H9 (cell line): ENCODE measurements at places on chromosomes 5 and 9. TPM values are rescaled to one million over a fixed set of nuclear protein-coding genes. Genes with fewer than 3 reads are reported as not detected.

DNA sequence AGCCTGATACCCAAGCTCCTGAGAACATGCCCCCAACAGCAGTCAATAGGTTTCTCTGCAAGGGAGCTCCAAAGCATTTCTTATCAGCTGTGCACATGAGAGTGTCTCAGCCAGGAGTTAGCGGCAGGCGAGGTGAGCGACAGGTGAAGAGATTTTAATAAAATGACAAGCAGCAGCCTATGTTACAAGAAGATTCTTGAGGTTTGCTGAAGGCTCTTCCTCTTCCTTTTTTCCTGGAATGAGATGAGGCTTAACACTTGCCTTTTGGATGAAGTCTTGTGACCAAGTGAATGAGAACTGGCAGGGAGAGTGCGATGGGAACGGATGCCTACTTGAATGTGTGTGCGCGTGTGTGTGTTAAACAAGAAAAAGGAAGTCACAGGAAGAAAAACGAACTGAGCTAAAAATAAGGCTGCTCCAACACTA lies 76.1 kb downstream of the SHB start:
- H3K36me3 ChIP-seq = no peaks in the 10 kb centered on the region
- H3K4me3 ChIP-seq = no peak overlapping the region
- no peaks in the 10 kb centered on the region for H3K4me1 ChIP-seq
- no peak overlapping the region for H3K27ac ChIP-seq
- no peaks in the 10 kb centered on the region for H3K27me3 ChIP-seq

GRCh38 chr9:89953824-89954615 lies 349.2 kb downstream of the GADD45G start:
- no peak overlapping the region for H3K4me3 ChIP-seq
- H3K36me3 ChIP-seq = no peaks in the 10 kb centered on the region
- no peak for DNase-seq

GRCh38 chr5:109997161-109997560 lies 307.4 kb downstream of the MAN2A1 start:
- no peaks in the 10 kb centered on the region; the same call in 2 of the 3 replicates for H3K36me3 ChIP-seq
- H3K27me3 ChIP-seq = no peaks in the 10 kb centered on the region
- no peak overlapping the region for H3K4me3 ChIP-seq
- no peak overlapping the region for H3K27ac ChIP-seq
- no peak for DNase-seq

GRCh38 chr5:71013575-71013974 lies 11.6 kb downstream of the NAIP start:
- H3K4me1 ChIP-seq = no peaks in the 10 kb centered on the region; the same call in 1 of the 2 replicates
- no peak overlapping the region for H3K27ac ChIP-seq
- DNase-seq = peak; percentile 50
- H3K36me3 ChIP-seq = no peaks in the 10 kb centered on the region
- no peak overlapping the region for H3K4me3 ChIP-seq

DNA sequence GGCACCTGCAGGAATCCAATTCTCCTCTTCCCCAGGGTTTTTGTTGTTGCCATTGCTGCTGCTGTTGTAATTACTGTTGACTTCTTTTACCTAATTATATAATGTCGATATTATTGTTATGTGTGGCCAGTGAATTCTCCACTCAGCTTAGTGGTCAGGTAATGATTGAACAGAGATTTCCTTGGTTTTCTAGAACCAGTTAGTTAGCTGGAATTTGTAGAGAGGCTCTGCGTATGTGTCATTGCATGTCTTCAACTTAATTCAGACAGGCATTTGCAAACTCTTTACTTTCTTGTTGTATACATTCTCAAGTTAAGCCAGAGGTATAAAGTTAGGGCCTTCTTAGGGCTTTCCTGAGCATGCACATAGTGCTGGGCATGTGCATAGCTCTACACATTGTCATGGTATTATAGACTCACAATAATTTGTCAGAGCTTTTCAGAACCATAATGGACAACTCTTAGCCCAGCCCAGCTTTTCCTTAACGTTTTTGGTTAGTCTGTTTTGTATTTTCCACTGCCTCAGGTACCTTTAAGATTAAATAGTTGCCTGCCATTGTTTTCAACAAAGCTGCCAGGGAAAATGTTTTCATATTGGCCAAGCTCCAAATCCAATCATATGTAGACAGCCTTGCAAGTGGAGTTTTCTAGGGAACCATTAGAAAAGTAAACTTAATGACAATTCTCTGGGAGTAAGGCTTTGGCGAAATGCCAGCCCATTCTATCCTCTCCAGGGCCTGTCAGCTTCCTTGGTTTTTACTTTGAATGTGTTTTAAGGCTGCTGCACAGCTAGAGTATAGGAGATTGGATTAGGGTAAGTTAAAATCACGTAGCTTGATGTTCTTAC lies 68.1 kb downstream of the UBE2R2 start:
- H3K36me3 ChIP-seq = peaks cover 19% of the 10 kb centered on the region
- H3K27ac ChIP-seq = no peak overlapping the region
- no peak for DNase-seq
- no peak overlapping the region for H3K4me3 ChIP-seq
- H3K4me1 ChIP-seq = no peaks in the 10 kb centered on the region; the same call in 1 of the 2 replicates

DNA sequence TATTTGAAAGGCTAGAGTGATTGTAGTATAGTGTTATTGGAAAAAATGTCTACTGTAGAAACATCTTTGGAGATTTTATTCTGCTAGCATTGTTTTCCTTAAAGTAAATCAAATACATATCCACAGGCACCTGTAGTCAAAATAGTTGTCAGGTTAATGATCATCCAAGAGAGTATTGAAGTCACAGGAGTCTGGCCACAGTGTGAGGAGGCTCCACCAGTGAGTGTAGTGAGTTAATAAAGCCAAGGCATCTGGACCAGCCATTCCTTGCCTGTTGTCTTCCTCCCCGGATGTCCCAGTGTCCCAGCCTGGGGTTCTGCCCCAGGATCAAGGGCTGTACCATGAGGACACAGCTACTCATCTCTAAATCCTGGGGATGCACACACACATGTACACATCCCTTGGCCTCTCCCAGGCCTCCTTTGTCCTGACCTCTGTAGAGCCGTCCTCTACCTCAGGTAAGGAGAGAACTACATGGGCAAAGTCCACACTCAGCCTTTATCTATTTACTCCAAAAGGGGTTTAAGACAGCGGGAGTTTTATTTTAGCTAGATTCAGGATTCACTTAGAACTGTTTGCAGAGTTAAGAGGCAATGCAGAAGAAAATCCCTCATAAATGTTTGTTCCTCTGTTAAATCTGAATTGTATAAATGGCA lies 3.7 kb downstream of the PIK3R1 start:
- H3K4me3 ChIP-seq = no peak overlapping the region
- H3K27ac ChIP-seq = no peak overlapping the region
- H3K36me3 ChIP-seq = no peaks in the 10 kb centered on the region
- peaks cover 16% of the 10 kb centered on the region for H3K27me3 ChIP-seq
- DNase-seq = no peak

GRCh38 chr5:167982-168660 lies 23.2 kb upstream of the LRRC14B start:
- H3K27me3 ChIP-seq = no peaks in the 10 kb centered on the region
- peak; percentile 12 for DNase-seq
- H3K4me3 ChIP-seq = no peak overlapping the region

- H3K4me3 ChIP-seq = no peak overlapping the region
- H3K36me3 ChIP-seq = no peaks in the 10 kb centered on the region
- no peak overlapping the region for H3K27ac ChIP-seq
- H3K27me3 ChIP-seq = no peaks in the 10 kb centered on the region
Observed at GRCh38 chr9:83406921-83407320, 131.3 kb downstream of the FRMD3 start.

DNA sequence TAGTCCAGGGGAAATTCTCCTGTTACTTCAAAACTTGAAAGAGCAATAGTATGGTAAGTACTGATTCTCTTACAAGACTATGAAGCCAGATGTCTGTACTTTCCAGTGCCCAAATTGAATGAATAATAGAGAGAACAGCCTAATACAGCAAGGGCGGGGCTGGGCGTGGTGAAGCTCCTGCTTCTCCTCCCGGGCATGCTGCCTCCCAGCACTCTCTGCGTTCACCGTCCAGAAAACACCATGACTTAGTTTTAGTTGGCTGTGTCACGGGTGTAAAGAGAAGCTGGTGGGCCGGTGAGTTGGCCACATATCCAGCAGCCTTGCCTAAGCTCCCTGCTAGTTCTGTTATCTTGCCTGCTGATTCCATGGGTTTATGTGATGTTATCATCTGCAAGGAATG lies 40.7 kb upstream of the ADAMTS2 start:
- H3K27ac ChIP-seq = no peak overlapping the region
- H3K27me3 ChIP-seq = no peaks in the 10 kb centered on the region
- no peak overlapping the region for H3K4me3 ChIP-seq
- DNase-seq = peak; percentile 15
- no peaks in the 10 kb centered on the region for H3K4me1 ChIP-seq

DNA sequence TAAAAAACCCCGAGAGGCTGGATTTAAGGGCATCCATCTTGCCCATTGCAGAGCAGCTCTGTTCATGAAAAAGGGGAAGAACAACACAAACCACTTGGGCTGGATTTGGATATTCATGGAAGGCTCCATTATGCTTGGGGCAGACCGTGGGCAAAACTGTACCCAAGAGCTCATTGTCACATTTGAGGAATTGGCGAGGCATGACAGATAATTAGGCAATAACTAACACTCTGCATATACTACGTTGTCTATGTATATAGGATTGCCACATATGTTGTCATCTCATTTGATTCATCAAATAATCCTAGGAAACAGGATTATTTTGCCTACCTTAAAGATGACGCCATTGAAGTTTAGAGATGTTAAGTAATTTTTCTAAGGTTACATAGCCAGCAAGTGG lies 255.4 kb downstream of the SMARCA2 start:
- no peak overlapping the region for H3K4me3 ChIP-seq
- H3K36me3 ChIP-seq = no peaks in the 10 kb centered on the region; the same call in none of the 2 replicates
- no peak overlapping the region for H3K27ac ChIP-seq
- DNase-seq = no peak
- no peaks in the 10 kb centered on the region for H3K27me3 ChIP-seq

- no peaks in the 10 kb centered on the region for H3K4me1 ChIP-seq
- DNase-seq = no peak
- H3K36me3 ChIP-seq = no peaks in the 10 kb centered on the region
- no peak overlapping the region for H3K4me3 ChIP-seq
Observed at GRCh38 chr9:120937127-120937526, 10.5 kb upstream of the TRAF1 start.

DNA sequence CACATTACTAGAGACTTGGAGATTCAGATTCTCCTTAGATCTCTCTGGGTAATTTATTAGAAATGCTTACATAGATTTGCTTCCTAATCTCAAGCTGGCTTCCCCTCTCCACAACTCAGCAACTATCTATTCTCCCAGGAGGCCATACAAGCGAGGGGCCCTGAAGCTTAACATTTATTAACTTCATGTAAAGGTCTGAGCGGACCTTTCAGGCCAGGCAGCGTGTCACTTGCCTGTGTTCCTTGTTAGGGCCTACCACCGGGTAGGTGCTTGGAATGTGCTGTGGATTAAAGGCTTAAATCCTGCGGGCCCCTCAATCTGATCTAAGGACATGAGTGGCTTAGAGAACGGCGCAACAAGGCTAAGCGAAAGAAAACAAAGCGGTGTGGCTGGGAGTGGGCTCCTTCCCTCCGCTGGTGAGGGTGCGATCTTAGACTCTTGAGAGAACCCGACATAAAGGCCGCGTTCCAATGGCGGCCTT lies 712 bp upstream of the HSPA4 start:
- DNase-seq = no peak
- peaks cover 2% of the 10 kb centered on the region; the same call in 1 of the 2 replicates for H3K4me1 ChIP-seq
- peak overlapping the region; percentile 92 for H3K4me3 ChIP-seq
- no peaks in the 10 kb centered on the region for H3K27me3 ChIP-seq

GRCh38 chr9:103981912-103982311 lies 112.2 kb upstream of the SMC2 start:
- H3K27me3 ChIP-seq = no peaks in the 10 kb centered on the region
- no peak overlapping the region for H3K27ac ChIP-seq
- H3K4me3 ChIP-seq = no peak overlapping the region
- no peaks in the 10 kb centered on the region for H3K36me3 ChIP-seq
- DNase-seq = no peak
- no peaks in the 10 kb centered on the region for H3K4me1 ChIP-seq

DNA sequence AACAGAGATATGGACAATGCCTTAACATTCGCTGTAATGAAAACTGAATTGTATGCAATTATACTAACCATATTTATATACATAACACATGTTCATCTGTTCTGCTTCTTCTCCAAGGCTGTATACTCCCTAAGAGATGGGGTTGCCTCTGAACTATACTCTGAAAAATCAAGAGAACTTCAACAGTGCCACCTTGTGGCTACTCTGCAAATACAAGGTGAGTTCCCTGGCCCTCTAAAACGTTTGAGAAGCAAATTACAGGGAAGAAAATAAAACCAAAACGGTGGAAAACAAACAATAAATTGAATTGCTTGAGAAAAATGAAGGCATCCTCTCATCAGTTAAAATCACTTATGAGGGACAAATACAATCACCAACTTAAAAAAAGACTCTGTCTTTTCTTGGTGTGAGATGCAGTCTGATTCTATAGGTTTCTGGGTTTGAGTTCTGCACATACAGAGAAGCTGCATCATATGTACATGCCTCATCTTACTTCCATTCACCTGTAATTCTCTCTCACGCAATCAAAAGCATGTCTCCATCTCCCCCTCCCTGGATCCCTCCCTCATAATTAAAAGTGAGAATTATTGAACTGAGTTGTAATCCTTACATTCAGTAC lies 98.6 kb downstream of the FBXW11 start:
- no peak overlapping the region for H3K4me3 ChIP-seq
- DNase-seq = peak; percentile 35
- H3K4me1 ChIP-seq = no peaks in the 10 kb centered on the region; the same call in 1 of the 2 replicates
- peaks cover 13% of the 10 kb centered on the region for H3K36me3 ChIP-seq
- H3K27me3 ChIP-seq = no peaks in the 10 kb centered on the region
- H3K27ac ChIP-seq = no peak overlapping the region

GRCh38 chr5:88734983-88735382 lies 148.0 kb downstream of the MEF2C start:
- H3K4me3 ChIP-seq = no peak overlapping the region
- DNase-seq = no peak
- H3K4me1 ChIP-seq = no peaks in the 10 kb centered on the region; the same call in 1 of the 2 replicates
- no peak overlapping the region for H3K27ac ChIP-seq

DNA sequence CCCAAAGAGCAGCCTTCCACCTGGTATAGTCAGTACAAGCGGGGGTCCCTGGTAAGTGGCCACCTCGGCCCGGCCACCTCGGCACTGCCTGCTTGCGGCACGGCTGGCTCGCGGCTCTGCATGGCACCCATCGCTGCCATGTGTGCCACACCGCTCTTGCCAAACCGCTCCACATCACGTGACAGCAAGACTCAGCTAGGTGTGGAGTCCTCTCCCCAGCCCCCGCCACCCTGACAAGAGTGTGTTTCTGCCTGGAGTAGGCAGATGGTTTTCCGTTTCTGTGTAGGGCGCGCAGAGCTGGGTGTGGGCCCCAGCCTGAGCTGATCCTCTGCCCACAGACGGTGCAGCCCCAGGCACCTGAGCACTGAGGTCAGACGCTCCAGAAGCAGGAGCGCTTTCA lies 50.5 kb upstream of the FCN2 start:
- H3K4me1 ChIP-seq = no peaks in the 10 kb centered on the region
- H3K27ac ChIP-seq = no peak overlapping the region
- H3K4me3 ChIP-seq = no peak overlapping the region
- H3K27me3 ChIP-seq = no peaks in the 10 kb centered on the region

ANKRD20A1 gene
- 0.20 and 0.24 TPM in 2 replicates for total RNA-seq

SMIM23 gene
- not detected in 2 replicates for total RNA-seq

CNTNAP3B gene
- total RNA-seq = 4.6 and 4.7 TPM in 2 replicates

PLAC8L1 gene
- total RNA-seq = 0.52 and 0.64 TPM in 2 replicates

TSLP gene
- 0.59 and 0.63 TPM in 2 replicates for total RNA-seq

MCTP1 gene
- 2.5 and 3.0 TPM in 2 replicates for total RNA-seq

PCDHB4 gene
- 1.3 and 1.6 TPM in 2 replicates for total RNA-seq

CAVIN4 gene
- 6.8 and 7.3 TPM in 2 replicates for total RNA-seq

LOX gene
- total RNA-seq = 0.61 and 0.79 TPM in 2 replicates

PCSK5 gene
- 6.3 and 7.5 TPM in 2 replicates for total RNA-seq

DAB2 gene
- 2.3 and 2.7 TPM in 2 replicates for total RNA-seq

HSD17B3 gene
- total RNA-seq = not detected in 2 replicates

PLEKHG4B gene
- total RNA-seq = 41.9 and 44.3 TPM in 2 replicates

GPR150 gene
- 0.11 TPM in 1 of 2 replicates, not detected in the other for total RNA-seq

BTNL8 gene
- 0.13 and 0.26 TPM in 2 replicates for total RNA-seq

PPP2R2B gene
- 14.3 and 15.2 TPM in 2 replicates for total RNA-seq

CTXN3 gene
- total RNA-seq = not detected in 2 replicates

SARDH gene
- 5.3 TPM in 2 replicates for total RNA-seq
